Activated T-helper 1 cell treated with anti-CD3 and anti-CD28 coated beads, Interleukin-12 subunit alpha, Interleukin-12 subunit beta, Interleukin-2, Interleukin-4 antibody, amounts not matched to agents 30 ng/mL and 10 ng/mL and 1 ng/mL, durations not matched to agents 14 hours and 24 hours and 36 hours (primary cell): ENCODE measurements at places on chromosomes 5 and 9. TPM values are rescaled to one million over a fixed set of nuclear protein-coding genes. Genes with fewer than 3 reads are reported as not detected.

DNA sequence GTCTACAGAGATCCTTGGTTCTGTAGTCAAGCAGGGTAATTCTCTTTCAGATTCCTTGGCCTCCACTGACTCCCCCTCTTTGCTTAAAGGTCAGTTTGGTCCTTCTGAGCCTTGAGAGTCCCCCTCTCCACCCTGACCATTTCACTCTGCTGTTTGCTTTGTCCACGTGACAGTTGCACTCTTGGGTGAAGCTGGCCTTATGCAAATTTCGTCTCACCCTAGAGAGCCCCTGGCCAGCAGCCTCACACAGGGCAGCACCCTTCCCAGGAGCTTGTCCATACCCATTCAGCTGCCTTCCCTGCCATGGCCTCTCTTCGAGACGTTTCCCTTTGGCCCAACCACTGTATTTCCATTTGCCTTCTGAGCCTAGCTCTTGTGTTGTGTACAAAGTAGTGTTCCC lies 63.7 kb downstream of the PRKACG start:
- no peak for DNase-seq

DNA sequence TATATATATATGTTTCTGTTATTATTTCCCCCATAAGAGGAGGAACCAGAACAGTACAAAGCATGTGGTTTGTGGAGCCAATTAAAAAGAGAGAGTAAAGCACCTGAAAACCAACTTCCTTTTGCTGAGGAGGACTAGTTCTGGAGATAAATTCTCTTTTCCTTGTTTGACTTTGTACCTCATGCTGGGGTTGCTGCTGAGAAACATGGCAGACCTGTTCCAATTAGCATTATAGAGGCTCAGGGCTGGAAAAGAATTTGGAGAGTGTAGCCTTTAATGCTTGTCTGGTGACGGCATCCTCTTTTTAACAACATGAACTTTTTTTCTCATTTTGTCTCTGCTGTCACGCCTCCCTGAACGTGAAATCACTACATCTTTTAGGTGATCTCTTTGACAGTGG lies 32.8 kb upstream of the NMUR2 start:
- DNase-seq = no peak

Gene MYO10
- 0.07 and 0.41 TPM in 2 replicates for total RNA-seq

- DNase-seq = no peak
These were observed 327.9 kb downstream of the NTRK2 start for GRCh38 chr9:84997472-84997871.

- no peak for DNase-seq
These were observed 26.2 kb downstream of the MACROH2A1 start for GRCh38 chr5:135372654-135373381.

- peak; percentile 20 for DNase-seq
These were observed at the start of gene CLIC3 for GRCh38 chr9:136996361-136997292. TSS of gene CLIC3 (minus strand) at chr9:136996568. CDS start at chr9:136996543, 25 bp downstream.

DNA sequence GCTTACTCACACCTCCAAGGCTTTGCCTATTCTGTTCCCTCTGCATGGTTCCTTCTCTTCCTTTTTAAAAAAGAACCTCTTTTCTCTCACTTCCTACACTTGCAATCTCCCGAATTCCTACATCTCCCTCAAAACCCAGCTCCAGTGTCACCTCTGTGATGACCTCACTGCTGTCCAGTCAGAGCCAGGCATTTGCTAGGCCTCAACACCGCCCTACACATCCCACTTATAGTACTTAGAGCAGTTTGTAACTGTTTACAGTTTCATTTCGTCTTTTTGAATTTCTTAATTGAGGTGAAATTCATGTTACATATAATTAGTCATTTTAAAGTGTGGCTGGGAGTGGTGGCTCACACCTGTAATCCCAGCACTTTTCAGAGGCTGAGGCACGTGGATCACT lies 30.8 kb downstream of the CD14 start:
- DNase-seq = no peak

- DNase-seq = no peak
These were observed 171.9 kb upstream of the SLC12A2 start for GRCh38 chr5:127911619-127912018.

GRCh38 chr9:37329576-37329975 lies 92.9 kb upstream of the GRHPR start:
- DNase-seq = no peak

Gene MARVELD2
- 0.23 and 0.32 TPM in 2 replicates for total RNA-seq

DNA sequence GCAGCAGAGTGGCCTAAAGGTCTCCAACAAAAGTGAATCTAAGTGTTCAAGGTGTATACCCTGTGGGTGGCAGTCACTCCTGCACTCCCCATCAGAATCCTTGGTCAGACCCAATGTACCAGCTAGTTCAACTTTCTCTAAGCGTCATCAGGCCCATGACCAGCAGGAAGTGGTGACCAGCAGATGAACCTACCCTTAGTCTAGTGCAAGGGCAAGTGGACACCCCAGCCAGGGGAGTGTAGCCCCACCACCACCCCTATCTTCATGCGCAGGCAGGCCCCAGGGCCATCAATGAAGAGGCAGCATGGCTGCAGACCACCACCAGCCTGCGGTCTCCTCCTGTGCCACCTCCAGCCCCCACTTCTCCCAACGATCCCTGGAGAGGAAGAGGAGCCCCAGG lies 213.1 kb downstream of the AGTPBP1 start:
- DNase-seq = no peak
